ENCODE measurements at places on chromosomes 13 and 19.
A peak's percentile ranks its signal among the peaks of the same experiment; 100 is the strongest.

DNA sequence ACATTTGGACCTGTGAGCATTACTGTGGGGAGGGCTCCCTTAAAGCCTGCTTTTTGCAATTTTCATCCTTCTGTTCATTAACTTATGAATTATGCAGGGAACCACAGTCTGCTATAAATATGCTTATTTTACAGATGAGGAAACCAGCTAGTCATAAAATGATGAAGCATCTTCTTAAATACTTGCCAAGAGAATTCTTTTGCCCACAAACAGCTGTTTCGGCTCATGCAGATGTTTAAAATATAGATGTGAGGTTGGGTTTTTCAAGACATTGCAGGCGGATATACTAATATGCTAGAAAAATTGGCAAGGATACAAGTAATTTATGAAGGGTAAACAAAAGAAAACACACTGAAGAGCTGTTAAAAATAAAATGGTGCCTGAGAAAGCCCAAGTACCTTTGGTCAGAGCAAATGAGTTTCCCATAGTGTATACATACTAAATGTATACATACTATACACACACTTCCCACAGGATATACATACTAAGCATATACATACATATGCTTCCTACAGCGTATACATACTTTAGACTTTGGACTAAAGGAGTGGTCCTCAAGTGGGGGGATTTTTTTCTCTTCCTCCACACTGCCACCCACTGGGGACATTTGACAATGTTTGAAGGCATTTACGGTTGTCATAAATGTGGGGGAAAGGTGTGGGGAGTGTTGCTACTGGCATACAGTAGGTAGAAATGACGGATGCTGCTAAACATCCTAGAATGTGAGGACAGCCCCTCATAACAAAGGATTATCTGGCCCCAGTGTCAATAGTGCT lies 164.9 kb upstream of the CSNK1A1L start:
- H3K27me3 ChIP-seq = no peaks in the 10 kb centered on the region
- ATAC-seq = no peak
- no peaks in the 10 kb centered on the region for H3K36me3 ChIP-seq
- no peaks in the 10 kb centered on the region for H3K4me1 ChIP-seq

- peaks cover 3% of the 10 kb centered on the region for H3K4me1 ChIP-seq
- no peaks in the 10 kb centered on the region for H3K27me3 ChIP-seq
- H3K4me3 ChIP-seq = no peak overlapping the region
- no peaks in the 10 kb centered on the region for H3K36me3 ChIP-seq
- H3K27ac ChIP-seq = no peak overlapping the region
- no peak for ATAC-seq
These were observed 5.9 kb upstream of the SAMD1 start for GRCh38 chr19:14096272-14096992.

DNA sequence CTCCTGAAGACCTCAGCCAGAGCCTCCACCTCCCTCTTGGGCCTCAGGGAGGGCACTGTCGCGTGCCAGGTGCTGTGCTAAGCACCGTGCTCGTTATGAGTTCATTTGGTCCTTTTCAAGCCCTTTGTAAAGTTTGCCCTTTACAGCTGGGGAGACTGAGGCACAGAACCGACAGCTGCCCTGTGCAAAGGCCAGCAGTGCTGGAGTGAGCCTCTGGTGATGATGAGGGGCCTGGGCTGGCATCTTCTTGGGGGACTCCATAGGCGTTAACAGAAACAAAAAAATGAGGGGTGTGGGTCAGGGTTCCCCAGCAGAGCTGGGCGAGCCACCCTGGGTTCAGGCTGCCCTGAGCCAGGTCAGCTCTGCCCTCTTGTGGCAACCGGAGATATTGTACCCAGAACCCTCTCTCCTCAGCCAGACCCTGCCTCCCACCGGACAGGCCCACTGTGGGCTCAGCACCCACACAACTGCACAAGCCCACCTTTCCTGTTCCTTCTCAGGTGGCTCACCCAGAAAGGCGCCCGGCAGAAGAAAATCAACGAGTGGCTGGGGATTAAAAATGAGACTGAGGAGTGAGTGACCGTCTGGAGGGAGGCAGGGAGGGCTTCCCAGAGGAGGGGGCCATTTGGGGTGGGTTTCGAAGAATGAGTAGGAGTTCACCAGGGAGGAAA lies 5.5 kb upstream of the IFI30 start:
- H3K27me3 ChIP-seq = no peaks in the 10 kb centered on the region
- H3K36me3 ChIP-seq = peaks cover 69% of the 10 kb centered on the region
- H3K4me3 ChIP-seq = no peak overlapping the region
- peak; percentile 40 for ATAC-seq

- ATAC-seq = peak; percentile 58
- no peaks in the 10 kb centered on the region for H3K27me3 ChIP-seq
- no peak overlapping the region for H3K4me3 ChIP-seq
These were observed 1551.1 kb downstream of the EFNB2 start for GRCh38 chr13:104984296-104984818.

GRCh38 chr19:28208745-28209144 lies 1004.2 kb downstream of the UQCRFS1 start:
- H3K4me3 ChIP-seq = no peak overlapping the region
- no peaks in the 10 kb centered on the region for H3K36me3 ChIP-seq
- no peak for ATAC-seq

GRCh38 chr13:35603593-35604285 lies 127.2 kb upstream of the MAB21L1 start:
- no peak overlapping the region for H3K4me3 ChIP-seq
- H3K36me3 ChIP-seq = peaks cover 5% of the 10 kb centered on the region
- no peaks in the 10 kb centered on the region for H3K4me1 ChIP-seq
- ATAC-seq = no peak
- H3K27me3 ChIP-seq = no peaks in the 10 kb centered on the region
- no peak overlapping the region for H3K27ac ChIP-seq
